ENCODE measurements at places on chromosomes 2 and 18.

- DNase-seq: no peak
These were observed 65.5 kb downstream of the PARD6G start for GRCh38 chr18:80181642-80182461.

GRCh38 chr2:54803783-54804751, 80.6 kb downstream of the EML6 start:
- no peak for DNase-seq

GRCh38 chr18:12911025-12911928, 27.2 kb upstream of the PTPN2 start:
- DNase-seq: peak; percentile 45

- DNase-seq: peak; percentile 37
These were observed 139.6 kb downstream of the TRABD2A start for GRCh38 chr2:84741182-84741822.

- DNase-seq: no peak
These were observed 361.2 kb upstream of the GALNT5 start for GRCh38 chr2:156896294-156896693.

DNA sequence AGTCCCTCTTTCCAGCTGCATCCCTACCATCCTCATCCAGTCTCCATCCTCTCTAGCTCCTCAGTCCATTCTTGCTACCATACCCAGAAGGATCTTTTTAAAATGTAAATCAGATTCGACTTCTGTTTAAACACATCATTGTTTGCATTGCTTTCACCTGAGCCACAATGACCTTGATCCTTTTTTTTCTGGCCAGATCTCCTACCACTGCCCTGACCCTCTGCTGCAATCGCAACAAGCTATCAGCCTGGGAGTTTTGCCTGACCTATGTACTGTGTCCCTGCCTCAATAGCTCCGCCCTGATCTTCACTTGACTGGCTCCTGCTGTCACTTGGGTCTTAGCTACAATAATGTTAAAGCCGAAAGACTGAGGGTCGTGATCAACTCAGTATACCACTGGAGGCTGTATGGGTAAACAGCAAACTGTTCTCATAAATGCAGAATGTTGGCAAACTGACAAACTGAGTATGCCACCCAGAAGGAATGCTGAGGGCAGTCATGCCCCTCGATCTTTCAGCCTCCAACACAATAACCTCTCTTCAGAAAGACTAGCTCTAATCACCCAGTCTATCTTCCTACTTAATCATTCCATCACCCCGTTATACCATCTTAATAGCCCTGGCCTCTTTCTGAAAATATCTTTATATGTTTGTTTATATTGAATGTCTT, 2.6 kb upstream of the RBM43 start:
- no peak for DNase-seq

- no peak for DNase-seq
These were observed 64.1 kb downstream of the SOX11 start for GRCh38 chr2:5756272-5756671.

GRCh38 chr2:30626397-30626796, 179.4 kb downstream of the LCLAT1 start:
- DNase-seq: no peak

DNA sequence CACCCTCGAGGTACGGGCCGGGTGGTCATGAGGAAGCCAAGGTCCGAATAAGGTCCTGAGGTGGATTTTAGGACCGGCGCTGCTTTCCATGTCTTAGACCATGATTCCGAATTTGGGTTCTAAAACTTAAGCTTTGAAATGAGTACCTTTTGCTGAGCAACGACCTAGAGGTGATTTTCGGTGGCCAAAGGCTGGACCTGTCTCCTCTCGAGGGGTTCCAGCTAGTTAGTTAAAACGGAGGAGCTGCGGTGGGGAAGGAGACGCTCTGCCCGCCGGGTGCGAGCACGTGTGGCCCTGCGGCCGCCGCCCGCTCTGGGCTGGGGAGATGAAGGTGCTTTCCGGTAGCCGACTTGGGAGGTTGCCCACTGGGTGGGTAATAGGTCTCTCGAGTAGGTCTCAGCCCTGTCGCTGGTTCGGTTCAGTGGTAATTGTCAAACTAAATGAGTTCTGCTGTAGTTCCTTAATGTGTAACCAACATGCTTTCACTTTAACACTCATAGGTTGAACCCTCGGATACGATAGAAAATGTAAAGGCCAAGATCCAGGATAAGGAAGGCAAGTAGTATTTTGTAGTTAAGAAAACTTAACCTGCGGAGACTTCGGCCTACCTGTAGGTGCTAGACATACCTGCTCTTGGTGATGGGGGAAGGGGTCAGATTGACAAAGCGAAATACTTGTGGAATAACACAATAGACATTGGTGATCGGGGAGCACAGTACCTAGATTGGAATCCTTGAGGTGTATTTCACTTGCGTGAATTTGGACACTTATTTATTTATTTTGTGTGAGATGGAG, 572 bp downstream of the RPS27A start:
- DNase-seq: peak; percentile 67

GRCh38 chr18:11981192-11981542, at the start of gene IMPA2:
Gene IMPA2 (plus strand): TSS chr18:11981507. CDS start chr18:11981670, 163 bp downstream.
- DNase-seq: no peak

DNA sequence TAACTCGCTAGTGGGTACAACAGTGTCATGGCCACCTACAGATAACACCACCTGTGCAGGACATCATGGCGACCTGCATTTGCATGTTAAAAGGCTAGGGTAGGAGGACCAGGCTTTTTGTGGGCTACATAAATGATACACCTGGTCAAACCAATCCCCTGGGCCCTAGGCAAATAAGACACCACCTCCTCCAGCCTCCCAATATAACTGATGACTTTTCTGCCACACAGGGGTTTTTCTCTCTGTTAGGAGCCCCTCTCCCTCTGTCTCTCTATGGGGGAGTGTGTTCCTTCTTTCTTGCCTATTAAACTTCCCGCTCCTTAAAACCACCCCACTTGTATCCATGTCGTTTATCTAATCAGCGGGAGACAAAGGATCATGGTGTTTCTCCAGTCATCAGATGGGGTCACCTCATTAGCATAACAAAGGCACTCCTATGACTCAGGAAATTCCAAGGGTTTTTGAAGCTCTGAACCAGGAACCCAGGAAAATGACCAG, 10.8 kb upstream of the BUB1 start:
- DNase-seq: no peak

GRCh38 chr2:112195167-112195766, 57.1 kb downstream of the FBLN7 start:
- DNase-seq: no peak

DNA sequence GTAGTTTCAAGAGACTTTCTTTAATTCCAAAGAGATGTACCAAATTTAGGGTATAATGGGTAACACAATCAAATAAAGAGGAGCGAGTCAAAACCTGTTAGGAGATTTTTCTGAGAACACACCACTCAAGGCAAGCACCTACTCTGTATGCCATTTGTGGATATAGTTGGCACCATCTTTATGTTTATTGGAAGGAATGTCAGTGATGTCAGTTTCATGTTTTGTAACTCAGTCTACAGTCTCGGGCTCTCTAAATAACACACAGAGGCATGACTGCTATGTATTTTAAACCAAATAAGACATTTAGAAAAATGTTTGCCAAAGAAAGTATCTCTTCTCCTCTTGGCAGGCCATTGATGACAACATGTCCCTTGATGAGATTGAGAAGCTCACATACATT, 59.7 kb downstream of the CPS1 start:
- no peak for DNase-seq

DNA sequence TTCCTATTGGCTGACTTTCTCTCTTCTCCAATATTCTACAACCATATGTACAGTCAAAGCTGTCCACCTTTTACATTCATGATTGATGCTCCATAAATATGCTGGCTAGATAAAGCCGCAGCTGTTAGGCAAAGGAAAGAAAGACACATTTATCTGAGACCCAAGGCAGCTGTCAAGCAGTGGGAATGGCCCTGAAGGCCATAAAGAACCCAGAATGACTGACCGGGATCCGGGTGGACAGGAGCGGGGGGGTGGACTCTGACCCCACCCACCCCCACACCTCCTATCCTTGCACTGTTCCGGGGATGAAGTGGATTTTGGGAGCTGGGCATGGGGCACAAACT, 116.4 kb downstream of the RTP5 start:
- no peak for DNase-seq

- DNase-seq: no peak
These were observed 74.7 kb downstream of the HNRNPLL start for GRCh38 chr2:38528008-38528442.

DNA sequence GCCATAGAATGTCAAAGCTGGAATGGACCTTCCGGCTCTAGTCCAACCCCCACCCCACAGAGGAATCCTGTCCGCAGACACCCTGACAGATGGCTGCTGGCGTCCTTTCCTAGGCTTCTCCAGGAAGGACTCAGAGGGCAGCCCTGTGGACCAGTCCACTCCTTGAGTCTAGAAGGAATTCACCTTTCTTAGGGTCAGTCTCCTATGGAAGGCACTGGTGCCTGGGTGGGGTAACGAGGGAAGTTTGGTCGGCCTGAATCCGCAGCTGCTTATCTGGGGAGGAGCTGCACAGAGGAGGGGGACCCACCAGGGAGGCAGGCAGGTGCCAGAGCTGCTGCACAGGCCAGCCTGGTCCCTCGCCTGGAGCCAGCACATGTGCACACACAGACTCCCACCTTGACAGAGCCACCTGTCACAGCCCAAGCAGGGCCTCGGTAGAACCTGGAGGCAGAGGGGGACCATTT, 2.5 kb downstream of the DNMT3A start:
- DNase-seq: no peak

DNA sequence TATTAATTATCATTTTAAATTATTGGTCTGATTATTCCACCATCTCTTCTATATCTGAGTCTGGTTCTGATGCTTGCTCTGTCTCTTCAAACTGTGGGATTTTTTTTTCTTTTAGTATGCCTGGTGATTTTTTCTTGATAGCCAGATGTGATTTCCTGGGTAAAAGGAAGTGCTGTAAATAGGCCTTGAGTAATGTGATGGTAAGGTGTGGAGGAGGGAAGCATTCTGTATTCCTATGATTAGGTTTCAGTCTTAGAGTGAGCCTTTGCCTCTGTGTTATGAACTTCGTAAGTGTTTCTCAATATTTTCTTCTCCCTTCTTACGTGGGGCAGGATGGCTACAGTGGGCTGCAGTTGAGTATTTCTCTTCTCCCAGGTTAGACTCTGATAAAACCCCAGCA, 103.0 kb downstream of the EHBP1 start:
- no peak for DNase-seq

DNA sequence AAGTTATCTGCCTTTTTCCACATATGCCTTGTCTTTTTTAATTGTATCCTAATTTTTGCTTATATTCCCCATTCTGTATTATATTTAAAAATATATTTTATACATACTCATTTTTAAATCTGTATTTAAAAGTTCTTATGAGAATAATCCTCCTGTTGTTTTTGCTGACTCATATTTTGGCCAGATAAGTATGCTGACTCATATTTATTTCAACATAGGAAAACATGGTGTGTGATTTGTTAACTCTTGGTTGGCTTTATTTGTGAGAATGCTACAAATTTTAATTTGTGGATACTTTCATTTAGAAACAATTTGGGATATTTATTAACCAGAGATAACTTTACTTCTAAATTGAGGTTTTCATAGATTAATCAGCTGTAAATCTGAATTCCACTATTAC, 587.7 kb downstream of the CPS1 start:
- no peak for DNase-seq

GRCh38 chr2:44192646-44193045, 24.0 kb downstream of the PPM1B start:
- DNase-seq: no peak

- DNase-seq: no peak
These were observed 125.5 kb downstream of the SMAD7 start for GRCh38 chr18:48825101-48825745.

DNA sequence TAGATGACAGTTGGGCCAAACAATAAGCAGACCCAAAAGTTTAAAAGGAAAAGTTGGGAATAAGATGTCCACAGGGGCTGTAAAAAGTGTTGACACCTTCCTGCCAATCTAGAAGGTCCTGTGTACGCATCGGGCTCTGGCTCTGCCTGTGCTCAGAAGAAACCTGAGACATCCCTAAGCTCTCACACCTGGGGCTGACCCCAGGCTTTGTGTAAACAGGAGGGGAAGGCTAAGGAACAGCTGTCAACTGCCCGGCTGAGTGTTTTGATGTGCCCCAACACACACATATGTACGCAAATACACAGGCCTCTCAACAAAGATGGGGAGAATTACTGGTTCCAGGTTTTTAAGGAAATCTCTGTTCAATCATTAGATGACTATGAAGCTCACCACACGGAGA, 59.5 kb downstream of the TMEM131 start:
- DNase-seq: no peak

- DNase-seq: no peak
These were observed 36.3 kb downstream of the VSNL1 start for GRCh38 chr2:17576802-17577201.

GRCh38 chr2:70655786-70656185, 102.2 kb upstream of the TGFA start:
- no peak for DNase-seq

GRCh38 chr2:1366546-1367134, 46.6 kb upstream of the TPO start:
- DNase-seq: no peak

DNA sequence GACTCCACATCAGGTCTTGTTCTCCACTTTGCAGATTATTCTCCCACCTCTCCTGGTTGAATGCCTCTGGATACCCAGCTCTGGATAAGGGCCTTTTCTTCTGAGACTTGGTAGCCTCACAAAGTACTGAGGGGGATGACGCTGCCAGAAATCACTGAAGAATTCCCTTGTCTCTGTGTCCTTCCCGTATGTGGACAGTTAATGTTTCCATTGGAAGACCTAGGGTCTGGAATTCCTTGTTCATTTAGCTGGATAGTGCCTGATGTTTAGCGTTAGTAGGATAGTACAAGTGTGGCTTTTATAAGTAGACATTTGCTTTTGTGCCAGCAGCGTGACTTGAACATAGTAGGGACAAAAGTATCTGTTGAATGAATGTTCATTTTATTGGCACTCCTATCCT, 76.9 kb downstream of the CLHC1 start:
- DNase-seq: no peak

GRCh38 chr18:79334496-79335233, 61.1 kb upstream of the NFATC1 start:
- no peak for DNase-seq

- peak; percentile 59 for DNase-seq
These were observed 7.4 kb upstream of the MOB1A start for GRCh38 chr2:74186038-74186437.
